ENCODE measurements at places on chromosomes 1 and 21. TPM values are rescaled to one million over a fixed set of nuclear protein-coding genes. Genes with fewer than 3 reads are reported as not detected.

The PTGS2 gene
- 12.8 TPM for total RNA-seq

The ZYG11A gene
- total RNA-seq = 2.0 TPM

The IPO13 gene
- total RNA-seq = 17.2 TPM

The NKAIN1 gene
- total RNA-seq = not detected

The FBXO28 gene
- 28.1 TPM for total RNA-seq

The FAAH gene
- 1.00 TPM for total RNA-seq

The TP73 gene
- under 0.01 TPM for total RNA-seq

The SLC6A17 gene
- 2.4 TPM for total RNA-seq

The SETD4 gene
- 17.6 TPM for total RNA-seq

The GPR37L1 gene
- total RNA-seq = not detected

The MYOG gene
- total RNA-seq = not detected

The RGS16 gene
- 0.22 TPM for total RNA-seq

The FAM131C gene
- total RNA-seq = 0.33 TPM
